Brain (organoid and tissue), 16 donors: ENCODE measurements at places on chromosomes 13 and 19.
A peak's percentile ranks its signal among the peaks of the same experiment; 100 is the strongest.

DNA sequence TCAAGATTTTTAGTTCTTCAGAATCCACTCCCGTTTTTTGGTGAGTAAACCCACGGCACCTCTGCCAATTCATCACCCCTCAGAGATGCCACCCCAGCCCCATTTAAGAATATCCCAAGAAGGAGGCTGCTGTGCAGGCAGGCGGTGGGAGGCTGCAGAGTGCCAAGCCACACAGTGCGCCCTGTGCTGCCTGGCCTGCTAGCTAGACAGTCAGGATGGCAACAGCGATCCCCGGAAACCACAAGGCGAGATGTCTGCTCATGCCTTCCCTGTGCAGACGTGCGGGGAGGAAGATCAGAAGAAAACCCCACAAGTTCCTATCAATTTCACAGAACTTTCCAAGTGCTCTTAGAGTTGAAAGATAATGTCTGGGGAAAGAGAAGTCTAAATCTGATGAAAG is 64.8 kb upstream of the GPR183 start:
- no peak for DNase-seq

DNA sequence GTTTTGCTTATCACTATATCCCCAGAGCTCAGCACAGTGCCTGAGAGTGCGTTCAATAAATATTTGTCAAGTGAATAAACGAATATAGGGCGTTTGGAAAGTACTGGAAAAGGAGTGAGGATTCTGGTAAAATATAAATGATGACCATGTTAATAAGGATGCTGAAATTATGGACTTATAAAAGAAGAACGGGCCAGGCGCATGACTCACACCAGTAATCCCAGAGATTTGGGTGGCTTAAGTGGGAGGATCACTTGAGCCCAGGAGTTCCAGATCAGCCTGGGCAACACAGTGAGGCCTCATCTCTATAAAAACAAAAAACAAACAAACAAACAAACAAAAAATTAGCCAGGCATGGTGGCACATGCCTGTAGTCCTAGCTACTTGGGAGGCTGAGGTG is 198.1 kb downstream of the VWA8 start:
- no peak for DNase-seq

GRCh38 chr19:41666075-41666474 is 22.0 kb downstream of the CEACAM7 start:
- no peak for DNase-seq

GRCh38 chr19:4064496-4065260 is 2.0 kb downstream of the ZBTB7A start:
- peak; percentile 40 for DNase-seq

DNA sequence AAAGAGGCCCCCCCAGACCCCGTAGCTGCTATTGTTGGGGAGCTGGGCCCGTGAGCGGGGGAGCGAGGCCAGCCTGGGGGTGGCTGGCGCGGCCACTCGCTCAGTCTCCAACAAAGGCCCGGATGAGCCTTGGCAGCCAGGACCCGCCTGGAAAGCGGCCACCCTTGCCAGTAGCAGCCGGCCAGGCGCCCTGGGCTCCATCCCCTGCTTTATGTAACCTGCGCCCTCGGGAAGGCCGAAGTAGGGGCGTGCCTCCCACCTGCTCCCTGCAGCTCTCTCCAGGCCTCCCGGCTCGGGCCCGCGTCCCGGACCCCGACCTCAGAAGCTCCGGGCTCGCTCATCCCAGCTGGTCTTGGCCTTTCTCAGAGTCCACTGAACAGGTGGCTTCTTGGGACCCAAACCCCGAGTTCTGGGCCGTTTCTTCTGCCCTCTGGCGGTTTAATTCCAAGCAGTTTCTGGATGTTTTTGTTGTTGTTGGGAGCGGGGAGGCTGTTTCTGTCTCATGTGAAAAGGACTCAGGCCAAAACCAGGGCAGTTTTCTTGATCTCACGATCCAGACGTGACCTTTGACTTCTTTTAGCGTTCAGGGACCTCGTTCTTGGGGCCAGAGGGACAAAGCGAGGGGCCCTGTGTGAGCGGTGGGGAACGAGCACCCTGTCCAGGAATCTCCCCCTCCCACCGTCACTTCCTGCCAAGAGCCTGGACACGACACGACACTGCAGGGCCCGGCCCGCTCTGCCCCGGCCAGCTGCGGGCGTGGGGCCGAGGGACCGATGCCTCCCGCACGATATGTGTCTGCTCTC is 1.2 kb downstream of the CDC34 start:
- DNase-seq: peak; percentile 81

DNA sequence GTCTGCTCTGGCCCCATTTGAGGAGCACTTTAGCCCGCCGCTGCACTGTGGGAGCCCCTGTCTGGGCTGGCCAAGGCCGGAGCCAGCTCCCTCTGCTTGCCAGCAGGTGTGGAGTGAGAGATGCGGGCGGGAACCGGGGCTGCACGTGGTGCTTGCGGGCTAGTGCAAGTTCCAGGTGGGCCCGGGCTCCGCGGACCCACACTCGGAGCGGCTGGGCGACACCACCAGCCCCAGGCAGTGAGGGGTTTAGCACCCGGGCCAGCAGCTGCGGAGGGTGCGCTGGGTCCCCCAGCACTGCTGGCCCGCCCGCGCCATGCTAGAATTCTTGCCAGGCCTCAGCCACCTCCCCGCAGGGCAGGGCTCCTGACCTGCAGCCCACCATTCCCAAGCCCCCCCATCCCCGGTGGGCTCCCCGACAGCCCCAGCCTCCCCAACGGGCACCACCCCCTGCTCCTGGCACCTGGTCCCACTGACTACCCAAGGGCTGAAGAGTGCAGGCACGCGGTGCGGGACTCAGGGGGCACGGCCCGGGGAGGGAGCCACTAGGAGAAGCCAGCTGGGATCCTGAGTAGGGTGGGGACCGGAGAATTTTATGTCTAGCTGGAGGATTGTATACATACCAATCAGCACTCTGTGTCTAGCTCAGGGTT is 19.1 kb downstream of the COMMD6 start:
- no peak for DNase-seq

DNA sequence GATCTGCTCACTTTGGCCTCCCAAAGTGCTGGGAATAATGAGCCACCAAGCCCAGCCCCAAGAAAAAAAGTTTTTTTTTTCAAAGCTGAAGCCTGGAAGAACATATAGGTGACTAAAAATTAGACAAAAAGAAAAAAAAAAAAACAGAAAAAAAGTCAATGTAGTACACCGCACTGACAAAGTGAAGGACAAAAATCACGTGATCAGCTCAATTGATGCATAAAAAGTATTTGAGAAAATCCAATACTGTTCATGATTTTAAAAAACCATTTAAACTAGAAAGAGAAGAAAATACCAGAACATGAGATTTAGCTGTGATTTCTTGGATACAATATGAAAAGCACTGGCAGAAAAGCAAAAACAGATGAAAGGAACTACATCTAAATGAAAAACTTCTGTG is 10.5 kb upstream of the ERVV-2 start:
- DNase-seq: no peak

GRCh38 chr19:39941615-39942365 is 7.4 kb upstream of the FCGBP start:
- DNase-seq: peak; percentile 43

- peak; percentile 54 for DNase-seq
Measured at GRCh38 chr13:29573190-29573589, 22.3 kb downstream of the SLC7A1 start.

DNA sequence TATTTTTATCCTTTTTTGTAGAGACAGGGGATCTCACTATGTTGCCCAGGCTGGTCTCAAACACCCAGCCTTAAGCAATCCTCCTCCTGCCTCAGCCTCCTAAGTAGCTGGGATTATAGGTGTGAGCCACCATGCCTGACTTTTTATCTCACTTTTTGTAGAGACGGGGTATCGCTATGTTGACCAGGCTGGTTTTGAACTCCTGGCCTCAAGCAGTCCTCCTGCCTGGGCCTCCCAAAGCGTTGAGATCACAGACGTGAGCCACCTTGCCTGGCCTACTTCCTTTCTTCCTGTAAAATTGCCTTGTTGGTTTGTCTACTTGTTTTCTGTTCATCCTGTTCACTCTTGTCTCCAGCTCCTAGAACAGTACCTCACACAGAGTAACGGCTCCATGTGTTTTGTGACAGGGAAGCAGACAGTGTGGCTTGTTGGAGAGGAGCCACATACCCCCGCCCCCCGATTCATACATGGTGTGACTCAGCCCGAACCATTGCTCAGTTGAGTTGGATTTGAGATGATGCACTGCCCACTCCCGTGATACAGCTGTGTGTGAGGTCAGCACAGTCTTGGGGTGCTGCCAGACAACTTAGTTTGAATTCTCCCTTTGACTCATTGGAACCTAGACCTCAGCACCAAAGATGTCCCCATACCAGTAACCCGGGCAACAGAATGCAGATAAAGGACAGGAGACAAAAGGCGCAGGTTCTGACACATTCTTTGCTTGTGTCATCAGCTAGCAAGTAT is 34.2 kb downstream of the GPR42 start:
- no peak for DNase-seq

- no peak for DNase-seq
Measured at GRCh38 chr19:37217480-37217774, 587 bp upstream of the ZNF383 start.

GRCh38 chr13:93736081-93736480 is 509.5 kb downstream of the GPC6 start:
- DNase-seq: no peak

- DNase-seq: no peak
Measured at GRCh38 chr19:38922482-38922881, 8.1 kb downstream of the SARS2 start.

DNA sequence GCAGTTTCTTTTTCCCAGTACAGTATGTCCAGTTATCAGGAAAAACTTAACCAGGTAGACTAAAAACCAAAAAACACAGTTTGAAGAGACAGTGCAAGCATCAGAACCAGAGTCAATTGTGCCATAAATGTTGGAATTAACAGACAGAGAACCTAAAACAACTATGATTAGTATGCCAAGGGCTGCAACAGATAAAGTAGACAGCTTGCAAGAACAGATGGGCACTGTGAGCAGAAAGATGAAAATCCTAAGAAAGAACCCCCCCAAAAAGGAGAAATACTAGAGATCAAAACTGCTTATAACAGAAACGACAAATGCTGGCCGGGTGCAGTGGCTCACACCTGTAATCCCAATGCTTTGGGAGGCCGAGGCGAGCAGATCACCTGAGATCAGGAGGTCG is 47.1 kb upstream of the KLF5 start:
- peak; percentile 83 for DNase-seq

DNA sequence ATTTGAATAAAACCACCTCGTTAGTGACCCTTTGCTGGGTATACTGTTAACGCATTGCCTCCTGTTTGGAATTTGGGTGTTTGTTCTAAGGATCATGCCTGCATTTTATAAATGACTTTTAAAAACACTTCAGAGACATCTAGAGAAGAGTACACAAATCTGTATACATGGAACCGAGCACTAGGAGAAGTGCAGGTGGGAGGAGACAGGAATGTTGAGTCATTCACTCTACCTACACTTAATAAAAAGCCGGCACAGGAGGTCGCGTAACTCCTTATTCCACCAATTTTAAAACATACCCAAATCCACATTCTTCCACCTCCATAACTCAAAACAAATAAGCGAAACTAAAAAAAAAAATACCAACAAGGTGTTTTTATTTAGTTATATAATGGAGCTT is 48.6 kb downstream of the FGF9 start:
- no peak for DNase-seq

- no peak for DNase-seq
Measured at GRCh38 chr19:2423915-2424685, 3.3 kb downstream of the TIMM13 start.

GRCh38 chr13:46035066-46035465 is 17.5 kb downstream of the ZC3H13 start:
- no peak for DNase-seq

GRCh38 chr19:29211562-29212355 is 1.2 kb downstream of the UQCRFS1 start:
- DNase-seq: no peak
